NCI-H1694 treated with DMSO at 0.1 percent for 48 hours (cell line): ENCODE measurements at places on chromosomes 1 and 21.

DNA sequence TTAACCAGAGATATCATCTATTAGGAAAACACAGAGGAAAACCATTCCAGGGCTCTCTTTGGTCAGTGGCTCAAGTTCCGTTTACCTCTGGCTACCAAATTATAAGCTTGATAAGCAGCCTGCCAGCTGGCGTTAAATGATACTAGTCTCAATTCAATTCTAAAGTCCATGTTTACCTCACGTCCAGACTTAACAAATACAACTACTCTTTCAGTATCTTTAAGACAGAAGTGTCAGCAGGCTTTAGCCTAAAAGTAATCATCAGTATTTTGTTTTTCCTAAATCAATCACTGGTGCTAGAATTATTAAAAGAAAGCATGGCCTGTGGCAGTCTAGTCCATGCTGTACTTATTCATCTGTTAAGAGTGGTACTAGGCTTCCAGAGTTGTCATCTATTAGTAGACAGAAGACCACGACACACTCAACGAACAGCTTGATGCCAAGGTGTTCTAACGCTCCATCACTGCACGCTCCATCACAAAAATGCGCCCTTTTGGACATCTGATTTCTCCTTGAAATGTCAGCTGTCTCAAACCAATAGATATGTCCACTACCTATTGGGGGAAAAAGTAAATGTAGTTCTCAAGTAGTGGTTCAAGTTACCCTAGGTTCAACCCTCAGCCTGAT lies 1.5 kb downstream of the IVNS1ABP start:
- DNase-seq, result peak; percentile 57

DNA sequence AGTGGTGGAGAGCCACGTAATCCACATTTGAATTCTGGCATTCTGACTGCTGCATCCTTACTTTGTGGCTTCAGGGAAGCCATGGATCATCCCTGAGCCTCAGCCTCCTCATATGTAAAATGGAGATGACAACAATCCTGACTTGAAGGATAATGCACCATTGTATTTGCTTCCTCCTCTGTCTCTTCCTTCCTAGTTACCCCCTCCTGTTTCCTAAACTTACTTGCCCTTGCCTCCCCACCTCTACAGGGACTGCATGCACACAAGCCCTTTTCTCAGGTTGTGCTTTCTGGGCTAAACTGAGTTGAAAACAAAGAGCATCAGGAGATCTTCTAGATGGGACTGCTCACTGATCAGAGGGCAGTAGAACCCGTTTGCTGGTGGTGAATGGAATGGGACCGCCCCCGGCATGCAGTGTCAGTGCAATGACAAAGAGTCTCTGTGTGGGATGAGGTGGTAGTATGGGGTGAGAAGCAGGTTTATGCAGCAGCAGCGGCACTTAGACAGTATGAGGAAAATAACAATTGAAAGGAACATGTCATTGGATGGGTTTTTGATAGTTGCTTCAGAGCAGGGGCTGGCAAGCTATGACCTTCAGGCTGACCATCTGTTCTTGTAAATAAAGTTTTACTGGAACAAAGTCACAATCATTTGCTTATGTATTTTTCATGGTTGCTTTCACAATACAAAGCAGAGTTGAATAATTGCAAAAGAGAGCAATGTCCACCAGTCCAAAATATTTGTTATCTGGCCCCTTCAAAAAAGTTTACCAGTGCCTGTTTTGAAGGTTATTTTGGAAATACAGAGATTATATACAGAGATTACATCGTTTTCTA lies 6.1 kb upstream of the ADAMTS1 start:
- DNase-seq, result no peak

- no peak for DNase-seq
Observed at GRCh38 chr1:98963064-98963758, 41.5 kb downstream of the PLPPR5 start.

GRCh38 chr1:178465011-178465410 lies 31.8 kb downstream of the CLEC20A start:
- no peak for DNase-seq

DNA sequence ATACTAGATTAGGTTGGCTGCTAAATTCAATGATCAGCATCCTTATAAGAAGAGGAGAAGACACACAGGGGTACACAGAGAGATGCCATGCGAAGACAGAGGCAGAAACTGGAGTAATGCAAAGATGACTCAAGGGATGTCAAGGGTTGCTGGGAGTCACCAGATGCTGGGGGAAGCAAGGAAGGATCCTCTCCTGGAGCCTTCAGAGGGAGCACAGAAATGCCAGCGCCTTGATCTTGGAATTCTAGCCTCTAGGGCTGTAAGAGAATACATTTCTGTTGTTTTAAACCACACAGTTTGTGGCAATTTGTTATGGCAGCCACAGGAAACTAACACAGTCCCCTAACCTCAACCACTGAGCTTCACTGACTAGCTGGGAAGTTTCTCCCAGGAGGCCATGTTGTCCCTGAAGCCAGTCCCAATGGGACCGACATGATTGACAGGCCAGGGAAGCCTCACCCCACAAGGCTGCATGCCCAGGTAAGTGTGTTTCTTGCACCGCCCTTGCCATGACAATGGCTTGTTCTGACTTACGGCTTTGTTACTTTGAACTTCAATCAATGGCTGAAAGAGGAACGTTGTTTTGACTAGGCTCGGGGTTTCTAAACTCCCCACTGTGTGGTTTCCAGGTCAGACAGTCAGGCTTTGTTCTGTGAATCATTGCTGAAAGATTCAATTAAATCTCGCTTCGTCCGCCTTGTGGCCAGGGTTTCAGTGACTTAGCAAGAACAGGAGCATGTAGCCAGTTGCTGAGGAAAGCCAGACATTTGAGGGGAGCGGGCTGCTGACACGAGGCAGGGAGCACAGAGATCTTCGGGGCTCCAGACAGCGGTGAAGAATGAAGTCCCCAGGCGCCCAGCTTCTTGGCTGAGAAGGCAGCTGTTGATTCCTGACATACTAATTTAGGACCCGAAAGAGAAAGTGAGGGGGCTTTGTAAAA lies 62.3 kb downstream of the RUNX1 start:
- DNase-seq, result no peak

DNA sequence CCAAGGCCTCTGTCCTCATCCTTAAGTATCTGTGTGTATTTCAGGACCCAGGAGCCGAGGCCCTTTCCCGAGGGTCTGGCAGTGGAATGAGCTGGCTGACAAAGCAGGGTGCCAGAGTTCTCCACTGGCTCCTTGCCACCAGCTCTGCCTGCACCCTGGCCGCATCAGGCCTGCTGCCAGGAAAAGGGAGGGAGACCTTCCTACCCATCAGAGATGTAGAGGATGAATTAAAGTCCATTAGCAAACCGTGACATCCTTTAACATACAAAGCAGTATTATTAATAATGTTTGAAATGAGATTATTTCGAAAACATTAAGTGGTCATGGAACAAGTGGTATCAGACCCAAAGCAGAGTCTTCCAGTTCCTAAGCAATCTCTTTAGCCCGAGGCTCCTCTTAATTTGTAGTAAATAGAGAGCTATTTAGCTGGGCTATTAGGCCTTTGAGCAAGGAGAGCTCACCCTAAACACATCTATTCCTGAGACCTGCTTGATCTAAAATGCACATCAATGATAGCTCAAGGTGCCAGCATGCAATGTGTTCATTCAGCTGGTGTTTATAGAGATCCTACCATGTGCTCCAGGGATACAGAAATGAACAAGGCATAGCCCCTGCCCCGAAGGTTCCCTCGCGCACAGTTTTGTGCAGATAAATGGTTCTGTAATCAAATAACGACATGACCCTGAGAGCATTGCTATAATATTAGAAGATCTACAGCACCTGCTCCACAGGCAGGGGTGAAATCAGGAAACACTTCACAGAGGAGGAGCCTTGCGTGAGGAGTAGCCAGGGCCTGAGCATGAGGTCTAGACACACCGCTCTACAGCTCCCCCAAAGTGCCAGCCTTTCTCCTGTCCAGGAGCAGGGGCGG lies 44.0 kb downstream of the FAM163A start:
- peak; percentile 41 for DNase-seq

GRCh38 chr1:220631238-220631815 lies 58.8 kb upstream of the C1orf115 start:
- DNase-seq, result no peak

DNA sequence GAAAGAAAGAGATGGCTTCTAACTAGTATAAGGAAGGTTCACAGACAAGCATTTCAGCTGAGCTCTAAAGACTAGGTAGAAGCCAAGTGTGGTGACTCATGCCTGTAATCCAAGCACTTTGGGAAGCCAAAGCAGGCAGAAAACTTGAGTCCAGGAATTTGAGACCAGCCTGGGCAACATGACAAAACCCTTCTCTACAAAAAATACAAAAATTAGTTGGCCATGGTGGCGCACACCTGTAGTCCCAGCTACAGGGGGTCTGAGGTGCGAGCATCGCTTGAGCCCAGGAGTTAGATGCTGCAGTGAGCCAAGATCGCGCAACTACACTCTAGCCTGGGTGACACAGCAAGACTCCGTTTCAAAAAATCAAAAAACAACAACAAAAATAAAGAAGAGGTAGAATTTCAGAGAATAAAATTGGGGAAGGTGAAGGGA lies 27.8 kb downstream of the FBXO42 start:
- no peak for DNase-seq

DNA sequence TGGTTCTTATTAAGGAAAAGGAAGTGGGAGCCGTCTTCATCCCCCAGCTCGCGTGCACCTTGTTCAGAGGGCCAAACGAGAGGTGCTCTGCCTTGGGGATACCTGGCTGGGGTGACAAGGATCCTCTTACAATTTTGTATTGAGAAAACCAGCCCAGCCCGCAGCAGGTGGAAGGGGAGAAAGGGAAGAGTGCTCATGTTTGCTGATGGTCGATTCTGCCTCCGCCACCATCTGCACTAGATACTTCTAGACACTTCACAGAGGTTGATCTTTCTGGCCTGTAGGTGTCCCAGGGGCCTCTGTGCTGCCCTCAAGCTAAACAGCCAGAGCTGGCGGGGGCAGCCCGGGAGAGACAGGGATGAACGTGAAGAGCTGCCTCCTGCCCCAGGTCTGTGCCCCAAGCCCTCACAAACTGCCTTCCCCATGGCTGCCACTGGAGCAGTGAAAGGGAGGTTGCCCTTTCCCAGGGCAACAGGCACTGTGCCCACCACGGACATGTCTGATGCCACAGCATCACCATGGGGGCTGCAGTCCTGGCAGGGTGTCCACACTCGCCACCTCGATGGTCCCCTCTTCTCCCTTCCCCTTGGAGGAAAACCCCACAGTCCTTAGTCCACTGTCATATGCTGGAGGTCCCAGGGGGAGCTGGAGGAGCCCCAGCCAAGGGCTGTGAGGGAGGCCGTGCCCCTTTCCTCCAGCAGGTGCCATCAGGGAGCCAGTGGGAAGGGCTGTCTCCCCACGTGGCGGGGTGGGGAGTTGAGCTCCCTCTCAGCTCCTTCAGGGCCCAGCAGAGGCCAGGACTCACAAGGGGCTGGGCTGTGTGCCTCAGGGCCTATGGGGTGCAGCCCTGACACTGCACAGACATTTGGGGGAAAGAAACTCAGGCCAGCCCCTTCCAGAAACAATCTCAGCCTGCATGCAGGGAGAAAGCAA lies 8.1 kb downstream of the ADPRS start:
- DNase-seq, result no peak

- no peak for DNase-seq
Observed at GRCh38 chr1:55286856-55287602, 71.9 kb upstream of the USP24 start.

GRCh38 chr1:231423648-231424047 lies 1.6 kb upstream of the EGLN1 start:
- DNase-seq, result no peak

GRCh38 chr1:89527750-89528381 lies 3.2 kb downstream of the LRRC8B start:
- no peak for DNase-seq

GRCh38 chr1:38489844-38490270 lies 369.7 kb downstream of the RRAGC start:
- DNase-seq, result peak; percentile 9

- peak; percentile 70 for DNase-seq
Observed at GRCh38 chr1:90133133-90133532, 138.2 kb downstream of the ZNF326 start.

GRCh38 chr1:180597520-180597919 lies 34.3 kb upstream of the XPR1 start:
- no peak for DNase-seq

- DNase-seq, result no peak
Observed at GRCh38 chr1:205515781-205516253, 11.3 kb downstream of the CDK18 start.

DNA sequence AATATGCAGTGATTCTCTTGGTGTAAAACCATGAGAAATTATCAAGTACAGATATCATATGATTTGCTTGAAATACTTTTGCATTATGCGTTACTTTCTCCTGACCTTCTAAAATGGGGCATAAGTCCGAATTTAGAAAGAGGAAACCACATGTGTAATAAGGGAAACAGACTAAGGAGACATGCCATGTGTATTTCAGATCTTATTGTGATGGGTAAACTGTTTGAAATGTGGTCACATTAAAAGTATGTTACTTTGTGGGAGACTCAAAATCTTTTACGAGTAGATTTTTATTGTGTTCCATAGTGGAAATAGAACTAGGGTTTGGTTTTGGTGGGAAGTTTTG lies 173.0 kb downstream of the NFIA start:
- no peak for DNase-seq

- no peak for DNase-seq
Observed at GRCh38 chr21:33317145-33317544, 7.6 kb upstream of the IFNAR1 start.

DNA sequence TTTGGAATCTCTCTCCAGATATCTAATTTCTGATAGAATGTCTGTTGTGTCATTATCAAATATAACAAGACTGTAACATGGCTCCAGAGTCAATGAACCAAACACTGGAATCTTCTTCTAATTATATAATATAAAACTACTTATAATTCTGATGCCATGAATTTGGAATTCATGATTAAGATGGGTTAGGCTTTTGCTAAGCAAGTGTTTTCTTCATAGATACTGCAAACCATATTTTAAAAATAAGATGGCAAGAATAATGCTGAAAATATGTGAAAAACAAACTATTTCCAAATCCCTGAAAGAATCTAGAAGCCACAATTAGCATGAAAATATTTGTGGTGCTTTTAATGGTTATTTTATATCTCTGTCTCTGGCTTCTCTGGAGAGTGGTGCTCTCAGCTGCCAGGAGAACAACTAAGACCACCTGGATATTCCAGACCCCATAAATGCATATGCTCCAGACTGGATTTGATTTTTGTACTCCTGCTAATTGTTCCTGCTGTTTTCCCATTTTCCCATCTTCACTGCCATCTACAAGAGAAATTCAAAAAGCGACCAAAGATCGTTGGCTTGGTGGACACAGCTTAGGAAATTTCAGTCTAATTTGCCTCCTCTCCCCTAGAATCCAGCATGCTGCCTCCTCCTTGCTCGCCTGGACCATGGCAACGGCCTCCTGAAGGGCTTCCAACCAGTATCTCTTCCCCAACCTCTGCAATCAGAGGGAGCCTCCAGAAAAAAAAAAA lies 418.9 kb downstream of the SETD4 start:
- DNase-seq, result no peak
